ENCODE measurements at places on chromosomes 2 and 18.

GRCh38 chr2:202051499-202052161, 18.0 kb downstream of the FZD7 start:
- peak; percentile 81 for DNase-seq

GRCh38 chr2:161241894-161242293, 66.3 kb upstream of the PSMD14 start:
- no peak for DNase-seq

DNA sequence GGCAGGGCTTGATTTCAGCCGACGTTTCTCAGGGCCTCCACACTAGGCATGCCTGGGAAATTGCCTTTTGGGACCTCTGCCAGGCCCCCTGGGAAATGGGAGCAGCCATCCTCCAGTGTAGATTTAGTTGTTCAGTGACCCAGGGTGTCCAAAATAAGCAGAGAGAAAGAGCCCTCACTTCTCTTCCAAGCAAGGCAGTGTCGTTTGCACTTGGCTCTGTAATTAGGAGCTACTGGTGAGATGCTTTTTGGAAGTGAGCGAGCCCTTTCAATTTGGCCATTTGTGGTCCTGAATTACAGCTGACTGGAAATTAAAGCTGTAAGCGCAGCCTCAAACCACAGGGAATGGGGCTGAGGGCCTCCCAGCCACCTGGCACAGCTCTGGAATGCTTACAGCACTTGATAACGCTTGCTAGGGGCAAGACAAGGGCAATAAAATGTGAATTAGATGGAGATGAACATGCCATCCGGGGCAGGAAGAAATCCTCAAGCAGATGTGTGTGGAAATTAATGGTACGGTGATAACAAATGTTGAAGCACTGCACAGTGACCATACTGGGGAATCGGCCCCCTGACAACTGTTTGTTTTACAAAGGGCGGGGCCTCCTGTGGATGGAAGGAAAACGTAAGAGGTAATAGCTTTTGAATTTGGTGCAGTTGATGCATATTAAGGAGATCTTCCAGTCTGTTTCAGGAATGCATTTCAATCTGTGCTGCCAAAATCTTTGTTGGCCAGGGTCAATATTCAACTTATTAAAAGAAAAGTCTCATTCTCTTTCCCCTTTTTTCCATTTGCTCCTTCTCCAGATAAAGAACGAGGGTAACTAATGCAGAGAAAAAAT, 173.1 kb downstream of the UXS1 start:
- DNase-seq, result no peak

DNA sequence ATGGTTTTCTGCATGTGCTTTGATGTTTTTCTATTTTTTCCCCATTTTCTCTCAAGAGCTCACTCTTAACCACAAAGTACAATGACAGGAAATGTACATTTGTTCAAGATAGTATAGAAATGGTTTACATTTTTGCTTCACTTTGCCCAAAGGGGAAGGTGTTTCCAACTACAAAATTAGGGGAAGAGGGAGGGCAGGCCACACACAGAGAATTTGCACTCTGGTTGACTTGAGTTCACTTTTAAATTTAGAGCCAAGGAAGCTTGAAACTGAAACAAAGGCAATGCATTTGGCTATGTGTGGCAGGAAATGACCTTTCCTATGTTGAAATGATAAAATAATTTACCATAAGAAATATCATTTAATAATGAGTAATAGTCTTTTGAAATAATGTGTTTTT, 19.1 kb upstream of the VIT start:
- DNase-seq, result no peak

DNA sequence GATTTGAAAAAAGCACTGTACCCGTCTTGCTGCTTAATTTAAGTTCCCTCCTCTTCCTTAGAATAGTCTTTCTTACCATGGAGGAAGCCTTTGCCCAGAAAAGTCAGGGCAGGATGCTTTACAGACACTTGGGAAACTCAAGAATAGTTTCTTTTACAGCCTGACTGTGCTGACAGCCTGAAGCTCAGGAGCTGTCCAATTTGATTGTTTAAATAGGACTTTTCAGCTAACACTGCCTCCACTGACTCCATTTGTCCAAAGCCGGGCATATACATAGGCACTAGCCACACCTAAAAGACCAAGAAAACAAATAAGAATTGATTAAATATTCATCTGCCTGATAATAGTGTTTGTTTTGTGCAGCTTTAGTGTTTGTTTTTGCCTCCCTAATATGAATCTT, 110.9 kb upstream of the L3MBTL4 start:
- no peak for DNase-seq

GRCh38 chr2:145635706-145636427, 1115.9 kb upstream of the ZEB2 start:
- peak; percentile 24 for DNase-seq

- DNase-seq, result no peak
These were observed 52.1 kb downstream of the COPS8 start for GRCh38 chr2:237137626-237138323.

- DNase-seq, result no peak
These were observed 24.9 kb downstream of the CAPN14 start for GRCh38 chr2:31192396-31192795.

- peak; percentile 26 for DNase-seq
These were observed 6.1 kb upstream of the FAM171B start for GRCh38 chr2:186687807-186688211.

DNA sequence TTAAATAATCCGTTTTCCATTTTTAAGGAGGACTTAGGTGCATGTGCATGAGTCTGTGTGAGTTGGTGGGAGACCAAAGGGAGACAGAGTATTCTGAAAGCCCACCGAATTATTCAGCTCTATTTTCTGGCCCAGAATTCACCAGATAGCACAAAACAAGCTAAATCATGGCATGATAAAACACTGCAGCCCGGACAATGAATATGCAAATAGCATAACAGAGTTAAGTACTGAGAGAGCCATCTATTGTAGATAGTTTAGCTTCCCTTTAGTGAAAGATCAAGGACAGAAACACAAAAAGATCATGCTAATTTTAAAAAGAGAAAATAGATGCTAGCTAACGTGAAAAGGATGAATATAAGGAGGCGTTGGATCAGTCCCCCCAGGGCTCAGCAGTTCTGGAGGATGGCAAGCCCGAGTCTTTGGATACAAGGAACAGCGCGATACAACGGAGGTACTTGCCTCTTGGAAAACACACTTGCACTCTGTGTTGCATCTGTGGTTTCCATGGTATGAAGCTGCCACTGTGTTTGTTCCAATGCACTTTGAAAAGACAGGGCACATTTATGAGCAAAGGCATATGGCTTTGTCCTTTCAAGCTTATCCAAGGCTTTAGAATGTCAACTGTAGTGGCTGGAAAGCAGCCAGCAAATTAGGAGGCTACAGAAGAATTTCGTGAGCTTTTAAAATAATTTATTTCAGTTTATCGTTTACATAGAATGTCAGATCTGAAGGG, 119.9 kb downstream of the LYPD1 start:
- DNase-seq, result no peak

- DNase-seq, result peak; percentile 3
These were observed 40.9 kb downstream of the LRATD1 start for GRCh38 chr2:14673351-14673875.

DNA sequence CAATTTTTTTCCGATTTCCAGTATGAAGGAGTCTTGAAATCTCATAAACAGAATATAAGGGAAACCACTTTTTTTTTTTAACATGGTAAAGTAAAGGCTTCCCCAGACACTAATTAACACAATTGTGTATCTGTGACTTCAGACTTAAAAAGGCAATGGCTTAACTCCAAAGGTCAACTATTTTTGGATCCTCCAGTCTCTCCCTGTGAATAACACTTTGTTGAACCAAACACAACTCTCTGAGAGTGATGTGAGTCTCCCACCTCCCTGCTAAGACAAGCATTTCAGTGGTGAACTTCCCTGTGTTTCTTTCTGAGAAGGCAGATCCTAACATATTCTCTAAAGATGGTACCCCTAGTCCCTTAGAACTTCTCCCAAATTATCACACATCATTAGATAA, 219.6 kb upstream of the RBBP8 start:
- no peak for DNase-seq

GRCh38 chr2:100066246-100066645, 76.1 kb downstream of the AFF3 start:
- DNase-seq, result no peak

DNA sequence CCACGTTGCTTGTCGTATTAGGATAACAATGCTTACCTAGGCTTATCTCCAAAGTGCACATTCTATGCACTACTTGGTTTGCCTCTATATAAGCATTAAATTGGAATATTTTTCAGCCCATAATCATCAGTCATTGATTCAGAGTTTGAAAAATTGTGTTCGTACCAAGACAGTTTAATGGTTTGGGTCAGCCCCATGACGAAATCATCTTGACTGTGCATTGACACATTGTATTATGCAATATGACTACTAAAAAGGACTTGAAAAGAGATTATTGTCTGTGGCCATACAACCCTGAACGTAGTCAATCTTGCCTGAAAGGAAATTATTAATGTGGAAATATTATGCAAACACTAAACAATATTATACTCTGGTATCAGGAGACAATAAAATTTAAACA, 141.3 kb downstream of the EML6 start:
- DNase-seq, result no peak

DNA sequence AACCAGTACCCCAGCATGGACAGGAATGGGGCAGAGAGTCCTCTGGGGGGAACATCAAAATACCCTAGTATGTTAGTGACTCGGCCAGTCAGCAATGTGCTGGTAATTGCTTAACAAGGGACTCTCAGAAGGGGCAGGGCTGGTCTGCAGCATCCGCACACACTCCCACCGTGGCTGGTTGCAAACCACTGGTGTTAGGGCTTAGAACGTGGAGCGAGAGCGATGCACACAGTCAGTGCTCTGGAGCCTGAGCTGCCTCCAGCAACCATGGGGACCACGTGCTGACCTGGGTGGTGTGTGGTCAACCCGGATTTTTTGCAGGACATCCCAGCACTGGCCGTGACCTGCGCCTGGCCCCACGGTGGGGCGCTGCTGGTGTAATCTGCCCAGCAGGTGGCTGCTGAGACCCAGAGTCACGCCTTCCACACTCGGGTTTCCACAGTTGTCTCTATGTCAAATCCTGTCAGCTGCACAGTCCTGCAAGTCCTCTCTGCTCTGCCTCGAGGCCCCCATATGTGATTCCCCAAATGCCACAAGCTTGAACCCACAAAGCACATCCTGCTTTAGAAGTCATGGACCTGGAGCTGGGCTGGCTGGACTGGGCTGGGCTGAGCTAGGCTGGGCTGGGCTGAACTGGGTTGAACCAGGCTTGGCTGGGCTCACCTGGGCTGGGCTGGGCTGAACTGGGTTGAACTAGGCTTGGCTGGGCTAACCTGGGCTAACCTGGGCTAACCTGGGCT, 50.6 kb upstream of the GPC1 start:
- no peak for DNase-seq

GRCh38 chr2:11746807-11747459, 501 bp downstream of the LPIN1 start:
- no peak for DNase-seq

- peak; percentile 18 for DNase-seq
These were observed 1.1 kb upstream of the TMEFF2 start for GRCh38 chr2:192195548-192196418.

- peak; percentile 71 for DNase-seq
These were observed 25.2 kb upstream of the TLK1 start for GRCh38 chr2:171185941-171186340.

- DNase-seq, result peak; percentile 94
These were observed 2.4 kb upstream of the DTNA start for GRCh38 chr18:34707670-34708069.

- no peak for DNase-seq
These were observed 104.5 kb downstream of the TPO start for GRCh38 chr2:1517786-1518185.

GRCh38 chr2:269356-270030, 4.7 kb downstream of the ACP1 start:
- no peak for DNase-seq

DNA sequence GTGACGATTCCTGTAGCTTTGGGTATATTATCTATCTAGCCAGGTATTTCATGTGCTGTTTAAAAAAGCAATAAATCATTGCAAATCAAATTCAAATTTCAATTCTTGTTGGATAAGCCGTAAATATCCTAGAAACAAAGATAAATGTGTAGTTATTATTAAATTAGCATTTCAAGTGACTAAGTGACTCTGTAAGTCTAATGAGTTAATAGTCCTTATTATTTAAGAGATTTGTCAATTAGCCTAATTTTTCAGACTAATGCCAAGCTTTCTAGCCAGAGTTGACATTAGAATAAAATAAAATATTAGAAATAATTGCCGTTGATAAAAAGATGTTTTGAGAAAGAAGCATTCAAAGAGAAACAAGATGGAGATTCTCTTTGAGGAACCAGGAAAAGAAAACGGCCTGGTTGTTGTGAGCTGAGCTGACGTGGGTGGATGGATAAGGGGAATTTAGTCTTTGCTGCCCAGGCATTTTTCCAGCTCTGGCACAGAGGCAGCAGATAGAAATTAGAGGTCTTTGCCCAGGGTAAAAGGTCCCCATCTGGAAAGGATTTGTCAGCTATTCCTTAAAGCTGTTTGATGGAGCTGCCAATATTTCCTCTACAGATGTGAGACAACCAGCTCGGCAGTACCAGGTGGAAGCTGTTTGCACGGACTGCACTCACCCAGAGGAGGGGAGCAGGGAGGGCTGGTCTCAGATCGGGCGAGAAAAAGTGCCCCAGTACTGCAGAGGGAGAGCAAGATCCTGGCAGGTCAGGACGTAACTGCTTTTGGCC, 117.3 kb upstream of the SEC11C start:
- DNase-seq, result peak; percentile 23

GRCh38 chr2:218003981-218004419, 1.2 kb upstream of the TNS1 start:
- DNase-seq, result peak; percentile 92

- no peak for DNase-seq
These were observed 31.7 kb downstream of the MAP4K3 start for GRCh38 chr2:39405364-39405763.

DNA sequence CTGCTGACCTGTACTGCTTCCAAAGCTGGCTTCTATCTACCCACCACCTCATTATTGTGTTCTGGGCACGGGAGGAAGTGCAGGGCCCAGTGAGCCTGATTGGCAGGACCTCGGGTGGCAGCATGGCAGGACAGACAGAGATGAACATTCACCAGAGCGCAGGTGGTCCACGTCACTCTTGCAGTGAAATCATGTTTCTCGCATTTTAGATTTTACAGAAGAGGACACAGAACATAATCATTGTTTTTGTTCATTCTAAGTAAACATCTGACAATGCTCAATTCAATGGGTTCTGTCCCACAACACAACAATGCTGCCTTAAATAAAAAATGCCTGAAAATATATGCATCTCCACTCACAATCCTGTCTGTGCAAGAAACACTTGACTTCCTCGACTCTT, 11.5 kb upstream of the BIN1 start:
- no peak for DNase-seq

DNA sequence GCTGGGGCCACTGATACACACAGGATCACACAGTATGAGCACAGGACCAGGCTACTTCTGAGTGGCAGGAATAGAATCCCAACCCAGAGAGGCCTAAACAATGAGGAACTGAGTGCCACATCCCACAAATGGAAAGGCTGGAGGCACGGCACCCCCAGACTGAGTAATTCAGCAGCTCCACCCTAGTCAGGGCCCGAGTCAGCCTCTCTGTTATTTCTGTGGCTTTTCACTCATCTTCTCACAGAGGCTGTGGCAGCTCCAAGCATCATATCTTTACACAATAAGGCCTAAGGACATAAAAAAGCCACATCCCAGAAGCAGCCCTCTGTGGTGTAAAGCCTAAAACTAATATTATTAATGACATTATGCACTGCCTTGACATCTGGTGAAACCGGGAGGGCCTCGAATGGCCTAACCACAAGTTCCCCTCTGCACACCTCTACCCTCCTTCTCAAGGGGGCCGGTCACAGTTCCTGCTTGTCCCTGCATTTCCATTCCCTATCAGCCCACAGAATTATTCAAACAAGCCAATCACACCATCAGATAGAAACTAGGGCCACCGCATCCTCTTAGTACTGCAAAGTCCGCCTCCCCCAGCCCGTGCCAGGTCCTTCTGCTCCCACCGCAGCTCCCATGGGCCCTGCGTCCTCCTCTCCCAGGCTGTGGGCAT, 12.5 kb upstream of the MAL start:
- DNase-seq, result no peak

Measured in fibroblast of skin of abdomen (primary cell).